ENCODE measurements at places on chromosomes 12 and 14. TPM values are rescaled to one million over a fixed set of nuclear protein-coding genes. Genes with fewer than 3 reads are reported as not detected.
A peak's percentile ranks its signal among the peaks of the same experiment; 100 is the strongest.

GRCh38 chr12:131171029-131171428 lies 217.3 kb downstream of the ADGRD1 start:
- no peak for DNase-seq

DNA sequence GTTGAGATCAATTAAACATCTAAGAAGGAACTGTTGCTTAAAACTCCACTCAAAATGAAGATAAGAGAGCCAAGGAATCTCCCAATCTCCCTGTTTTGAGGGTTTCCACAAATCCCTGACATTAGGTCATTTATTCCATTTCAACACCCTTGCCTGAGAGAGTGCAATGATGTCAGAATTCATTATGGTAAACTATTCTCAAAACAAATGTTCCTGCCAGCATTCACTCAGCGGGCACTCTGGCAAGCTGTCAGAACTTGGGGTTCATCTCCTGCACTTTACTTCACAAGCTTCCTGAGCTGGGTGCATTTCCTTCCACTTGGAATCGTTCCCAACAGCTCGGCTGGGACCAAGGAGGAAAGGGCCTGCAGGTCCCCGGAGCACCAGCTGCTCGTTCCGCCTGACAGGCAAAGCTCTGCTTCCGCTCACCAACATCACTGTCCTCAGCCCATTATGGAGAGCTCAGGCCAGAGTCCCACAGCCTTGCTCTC lies 117.8 kb downstream of the TTC7B start:
- DNase-seq, result peak; percentile 86

GRCh38 chr14:27278341-27278740 lies 680.5 kb upstream of the NOVA1 start:
- DNase-seq, result no peak

ACIN1 gene
- 65.8 TPM for total RNA-seq

DNA sequence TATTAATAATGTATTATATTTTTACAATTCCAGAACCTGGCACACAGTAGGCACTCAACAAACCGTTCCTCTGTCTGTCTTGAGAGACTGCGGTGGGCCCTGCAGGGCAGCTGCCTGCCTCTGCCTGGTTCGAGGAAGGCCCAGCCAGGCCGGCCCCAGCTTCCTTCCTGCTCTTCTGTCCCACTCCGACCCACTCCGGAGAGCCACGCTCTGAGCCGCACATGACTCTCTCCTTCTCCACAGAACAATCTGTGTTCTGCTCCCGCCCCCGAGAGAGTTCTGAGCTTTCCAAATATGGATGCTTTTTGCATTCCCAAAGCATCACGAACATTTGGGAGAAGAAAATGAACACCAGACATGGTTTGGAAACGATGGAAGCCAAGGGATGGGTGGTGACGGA lies 57.3 kb downstream of the TTC7B start:
- peak; percentile 82 for DNase-seq

Data from Right ventricle myocardium superior (tissue), 1 donor.